Mucosa of gallbladder (tissue), 1 donor: ENCODE measurements at places on chromosomes 7 and 10.

DNA sequence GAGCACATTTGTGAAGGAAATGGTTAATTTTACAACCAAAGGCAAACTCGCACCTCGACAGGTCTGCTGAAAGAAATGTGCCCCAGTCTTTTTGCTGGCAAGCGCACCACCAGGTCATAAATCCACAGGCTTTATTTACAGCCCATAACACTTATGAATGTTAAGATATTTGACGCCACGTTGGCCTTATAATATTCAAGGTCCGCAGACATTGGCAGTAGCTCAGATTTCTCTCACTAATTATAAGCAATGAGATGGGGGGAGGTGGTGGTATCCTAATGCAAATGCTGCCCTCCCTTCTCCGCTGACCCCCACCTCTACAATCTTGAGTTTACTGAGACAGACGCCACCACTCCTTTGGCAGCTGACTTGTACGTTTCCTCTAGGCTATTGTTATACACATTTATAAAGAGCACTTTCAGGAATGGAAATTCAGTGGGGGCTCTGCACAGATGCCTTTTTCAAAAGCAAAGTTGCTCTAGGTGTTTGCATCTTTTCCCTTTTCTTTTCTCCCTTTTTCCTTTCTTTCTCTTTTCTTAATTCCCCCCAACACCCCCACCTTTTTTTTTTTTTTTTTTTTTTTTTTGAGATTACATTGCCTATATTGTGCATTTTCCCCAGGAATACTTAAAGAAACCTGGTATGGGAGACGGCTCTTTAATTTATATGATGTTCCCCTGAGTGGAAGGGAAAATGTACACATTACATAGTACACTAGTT lies 6.7 kb downstream of the TCF7L2 start:
- no peak for DNase-seq

GRCh38 chr10:29496341-29497162 lies 138.2 kb downstream of the SVIL start:
- DNase-seq: peak; percentile 74

GRCh38 chr7:81725812-81726127 lies 44.1 kb downstream of the HGF start:
- DNase-seq: no peak

DNA sequence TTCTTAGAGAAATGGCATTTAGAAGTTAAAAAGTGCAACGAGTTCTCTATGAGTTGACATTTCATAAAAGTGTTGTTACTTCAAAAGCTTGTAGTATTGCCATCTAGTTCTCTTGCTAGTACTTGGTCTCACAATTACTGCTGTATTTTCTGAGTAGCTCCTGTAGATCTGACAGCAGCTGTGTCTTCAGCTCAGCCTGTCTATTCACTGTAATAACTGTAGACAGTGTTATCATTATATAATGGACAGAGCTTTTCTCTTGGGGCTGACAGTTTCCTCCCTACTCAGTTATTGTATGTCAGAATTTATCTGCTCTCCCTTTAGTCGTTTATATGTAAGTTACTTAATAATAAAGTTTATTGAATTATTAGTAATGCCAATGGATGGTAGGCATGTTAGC lies 388.7 kb upstream of the VSTM2A start:
- DNase-seq: no peak

- DNase-seq: no peak
Observed at GRCh38 chr10:56035489-56035888, 325.6 kb downstream of the ZWINT start.

GRCh38 chr10:53406532-53406931 lies 633.9 kb upstream of the MBL2 start:
- no peak for DNase-seq

DNA sequence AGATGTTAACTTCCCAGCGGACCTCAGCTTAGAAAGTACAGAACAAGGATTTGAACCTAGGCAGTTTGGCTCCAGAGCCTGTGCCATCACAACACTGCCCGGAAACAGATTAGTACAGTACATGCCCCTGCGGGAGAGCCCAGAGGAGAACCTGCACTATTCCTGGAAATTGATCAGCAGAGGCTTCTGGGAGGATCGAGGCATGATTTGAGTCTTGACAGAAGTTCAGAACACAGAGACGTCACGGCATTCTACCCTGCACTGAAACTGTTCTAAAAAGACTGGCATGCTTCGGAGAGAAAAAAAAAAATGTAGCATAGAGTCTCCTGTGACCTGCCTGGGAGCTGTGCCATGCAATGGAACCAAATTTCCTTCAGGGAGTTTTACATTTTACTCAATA lies 9.2 kb upstream of the IL6 start:
- DNase-seq: no peak
